ENCODE measurements at places on chromosomes 4 and X. TPM values are rescaled to one million over a fixed set of nuclear protein-coding genes. Genes with fewer than 3 reads are reported as not detected.

- peak; percentile 52 for DNase-seq
Measured at GRCh38 chr4:1609901-1610790, 74.0 kb downstream of the FAM53A start.

GRCh38 chrX:48823053-48823452 lies 3.3 kb upstream of the ERAS start:
- no peak for DNase-seq

DNA sequence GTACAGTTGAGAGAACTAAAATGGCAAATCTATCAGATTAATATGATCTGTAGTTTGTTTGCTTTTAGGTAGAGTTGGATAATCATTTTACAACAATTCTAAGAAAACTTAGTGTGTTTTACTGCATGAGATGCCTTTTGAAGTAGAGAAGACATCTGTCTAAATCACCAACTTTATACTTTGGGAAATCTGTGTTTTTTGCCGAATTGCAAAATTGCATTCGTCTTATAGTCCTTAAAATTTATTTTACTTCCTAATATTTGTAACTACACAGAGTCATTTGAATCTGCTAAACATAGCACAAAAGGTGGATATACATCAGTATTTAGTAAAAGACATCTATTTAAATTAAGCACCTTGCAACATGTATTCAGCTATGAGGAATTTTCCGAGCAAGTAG lies 100.0 kb downstream of the CCSER1 start:
- DNase-seq, result no peak

- no peak for DNase-seq
Measured at GRCh38 chr4:98793658-98794057, 135.2 kb upstream of the TSPAN5 start.

DNA sequence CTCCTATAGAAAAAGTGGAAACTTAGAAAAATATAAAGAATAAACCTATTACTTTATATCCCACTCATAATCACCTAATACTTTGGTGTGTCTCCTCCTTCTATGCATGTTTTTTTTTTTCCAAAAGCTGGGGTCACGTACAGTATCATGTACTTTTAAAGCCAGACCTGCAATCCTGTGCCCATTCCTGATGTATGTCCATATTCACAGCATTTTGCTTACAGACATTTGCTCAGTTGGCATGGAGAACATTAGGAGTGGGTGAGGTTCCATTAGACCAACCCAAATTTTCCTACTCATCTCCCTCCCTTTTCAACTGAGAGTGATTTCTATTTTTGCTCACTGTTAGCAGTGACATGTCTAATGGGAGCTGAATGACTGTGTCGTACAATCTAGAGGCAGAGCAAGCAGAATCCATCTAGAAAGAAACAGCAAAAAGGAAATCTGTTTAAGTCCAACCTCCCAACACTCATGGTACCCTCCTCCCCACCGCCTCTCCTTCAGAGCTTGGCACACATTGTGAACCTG lies 195.6 kb upstream of the KLF3 start:
- no peak for DNase-seq

GRCh38 chr4:153713866-153714646 lies 30.0 kb downstream of the TLR2 start:
- DNase-seq, result no peak

- DNase-seq, result no peak
Measured at GRCh38 chr4:146054676-146055075, 116.1 kb upstream of the ZNF827 start.

GRCh38 chr4:136198358-136198757 lies 1333.9 kb downstream of the PCDH18 start:
- DNase-seq, result no peak

DNA sequence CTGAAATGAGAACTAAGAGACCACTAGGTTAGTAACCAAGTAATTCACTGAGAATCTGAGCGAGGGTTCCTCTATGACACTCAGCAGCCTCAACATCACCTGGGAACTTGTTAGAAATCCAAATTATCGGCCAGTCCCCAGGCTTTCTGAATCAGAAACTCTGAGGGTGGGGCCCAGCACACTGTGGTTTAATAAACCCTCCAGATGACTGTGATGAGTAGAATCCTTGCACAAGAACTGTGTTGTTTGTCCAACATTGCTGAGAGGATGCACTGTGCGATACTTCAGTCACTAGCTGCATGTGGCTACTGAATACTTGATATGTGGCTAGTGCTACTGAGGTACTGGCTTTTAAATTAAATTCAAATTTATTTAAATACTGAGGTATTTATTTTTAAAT lies 243.9 kb downstream of the MAML3 start:
- no peak for DNase-seq

- DNase-seq, result peak; percentile 61
Measured at GRCh38 chr4:23934915-23935314, 45.1 kb upstream of the PPARGC1A start.

GRCh38 chr4:165635951-165636350 lies 237.1 kb upstream of the TLL1 start:
- DNase-seq, result no peak

DNA sequence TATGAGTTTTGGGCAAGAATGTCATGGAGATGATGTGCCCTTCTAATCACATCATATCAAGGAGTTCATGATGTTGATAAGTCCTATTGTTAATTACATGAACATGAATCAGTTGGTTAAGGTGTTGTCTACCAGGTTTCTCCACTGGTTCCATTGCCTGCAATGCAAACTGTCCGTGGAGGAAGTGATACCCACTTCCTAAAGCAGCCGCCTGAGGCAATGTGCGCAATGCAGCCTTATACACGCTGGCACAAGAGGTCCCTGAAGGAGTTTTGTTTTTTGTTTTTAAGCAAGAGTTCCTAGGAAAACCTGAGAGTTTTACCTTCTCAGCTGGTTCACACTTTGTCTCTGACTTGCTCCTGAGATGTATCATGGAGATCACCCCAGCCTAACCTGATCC lies 5.9 kb upstream of the GPKOW start:
- no peak for DNase-seq

- no peak for DNase-seq
Measured at GRCh38 chr4:184994010-184994622, 24.2 kb upstream of the HELT start.

DNA sequence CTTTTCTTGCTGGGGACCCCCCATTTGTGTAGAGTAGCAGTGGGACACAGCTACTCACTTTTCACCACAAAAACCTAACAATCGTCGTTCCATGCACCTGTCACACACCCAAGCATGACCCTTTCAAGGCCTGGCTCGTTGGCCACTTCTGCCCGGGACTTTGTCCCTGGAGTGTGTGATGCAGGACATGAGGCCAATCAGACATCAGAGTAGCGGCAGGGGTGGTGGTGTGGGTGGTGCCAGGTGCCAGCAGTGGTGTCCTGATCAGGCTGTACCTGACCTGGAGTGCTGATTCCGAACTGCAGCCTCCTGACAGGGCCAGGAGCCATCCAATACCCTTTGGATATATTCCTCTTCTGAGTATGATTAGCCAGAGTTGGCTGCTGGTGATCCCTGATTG lies 23.1 kb upstream of the PROM1 start:
- no peak for DNase-seq

DNA sequence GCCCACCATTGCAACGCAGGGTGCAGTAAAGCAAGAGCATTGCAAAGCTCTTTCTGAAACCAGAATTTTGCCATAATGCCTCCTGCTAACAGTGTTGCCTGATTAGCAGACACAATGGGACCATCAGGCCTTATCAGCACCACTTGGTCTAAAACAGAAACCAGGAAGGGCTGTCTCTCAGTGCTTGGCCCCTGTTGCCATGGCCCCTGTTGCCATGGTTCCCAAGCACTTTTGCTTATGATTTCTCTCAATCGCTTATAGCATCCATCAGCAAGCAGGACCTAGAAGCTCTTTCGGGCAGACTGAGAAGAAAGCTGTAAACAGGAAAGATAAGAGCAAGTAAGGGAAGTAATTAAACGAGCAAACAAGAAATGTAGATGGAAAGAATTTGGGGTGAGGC lies 36.8 kb downstream of the RTL5 start:
- no peak for DNase-seq

GRCh38 chrX:80285131-80285773 lies 135.0 kb upstream of the TENT5D start:
- no peak for DNase-seq

GRCh38 chr4:52560844-52561280 lies 98.2 kb downstream of the USP46 start:
- DNase-seq, result no peak

DNA sequence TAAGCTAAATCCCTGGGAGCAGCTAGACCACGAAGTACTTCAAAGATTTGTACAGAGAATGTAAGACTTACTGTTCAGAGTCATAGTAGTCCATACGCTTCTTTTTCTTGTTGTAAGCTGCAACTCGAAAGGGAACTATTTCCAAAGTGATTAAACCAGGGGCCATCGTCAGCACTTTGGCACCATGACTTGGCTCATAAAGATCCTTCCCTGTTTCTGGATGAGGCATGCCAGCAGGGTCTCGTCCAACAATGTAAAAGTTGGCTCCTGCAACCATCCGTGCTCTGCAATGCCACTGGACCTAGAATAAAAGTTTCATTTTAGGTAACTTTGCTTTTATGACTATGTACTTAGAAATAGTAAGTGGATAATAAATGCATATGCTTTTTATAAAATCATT lies 88.5 kb downstream of the PAPSS1 start:
- DNase-seq, result peak; percentile 45

GRCh38 chr4:154119317-154119716 lies 330.4 kb upstream of the SFRP2 start:
- no peak for DNase-seq

DNA sequence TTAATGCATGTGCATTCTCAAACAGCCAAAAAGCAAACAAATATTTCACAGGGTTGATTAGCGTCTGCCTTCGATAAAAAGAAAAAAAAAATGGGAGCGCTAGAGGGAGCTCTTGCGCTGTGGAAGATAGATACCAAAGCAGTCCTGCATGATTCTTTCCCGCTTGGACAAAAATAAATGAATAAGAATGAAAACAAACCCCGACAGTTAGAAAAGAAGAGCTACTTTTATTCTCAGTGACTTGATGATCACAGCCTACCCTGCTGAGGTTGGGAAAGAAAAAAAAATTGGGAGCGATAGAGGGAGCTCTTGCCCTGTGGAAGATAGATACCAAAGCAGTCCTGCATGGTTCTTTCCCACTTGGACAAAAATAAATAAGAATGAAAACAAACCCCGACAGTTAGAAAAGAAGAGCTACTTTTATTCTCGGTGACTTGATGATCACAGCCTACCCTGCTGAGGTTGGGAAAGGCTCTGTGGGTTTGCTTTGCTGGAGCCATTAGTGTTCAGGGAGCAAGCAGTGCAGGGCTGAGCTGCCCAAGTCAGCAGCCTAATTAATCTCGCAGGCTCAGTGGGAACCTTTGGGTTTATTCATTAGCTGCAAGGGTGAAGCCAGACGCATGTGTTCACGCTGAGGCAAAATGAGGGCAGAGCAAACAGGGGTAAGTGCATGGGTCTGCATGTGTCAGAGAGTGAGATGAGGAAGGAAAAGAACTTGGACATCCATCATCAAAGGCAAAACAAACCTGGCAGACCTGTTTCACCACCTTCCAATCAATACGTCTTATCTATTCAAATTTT lies 249.3 kb upstream of the PRKX start:
- no peak for DNase-seq

VGLL1 gene
- not detected for total RNA-seq

SOX3 gene
- not detected for total RNA-seq

ADH7 gene
- total RNA-seq, result not detected

BMP3 gene
- not detected for total RNA-seq

MTMR8 gene
- total RNA-seq, result 0.41 TPM

PPEF1 gene
- 0.38 TPM for total RNA-seq

RHOXF2 gene
- not detected for total RNA-seq

Measured in Right ventricle myocardium inferior (tissue), 1 donor.